Stimulated activated CD4-positive, alpha-beta T cell treated with anti-CD3 and anti-CD28 coated beads, Interleukin-12 subunit alpha, Interleukin-12 subunit beta, amount 100 ng/mL, for 48 hours (primary cell): ENCODE measurements at places on chromosomes 2 and 18.

GRCh38 chr2:230913406-230914143 lies 11.5 kb downstream of the GPR55 start:
- no peak for DNase-seq

DNA sequence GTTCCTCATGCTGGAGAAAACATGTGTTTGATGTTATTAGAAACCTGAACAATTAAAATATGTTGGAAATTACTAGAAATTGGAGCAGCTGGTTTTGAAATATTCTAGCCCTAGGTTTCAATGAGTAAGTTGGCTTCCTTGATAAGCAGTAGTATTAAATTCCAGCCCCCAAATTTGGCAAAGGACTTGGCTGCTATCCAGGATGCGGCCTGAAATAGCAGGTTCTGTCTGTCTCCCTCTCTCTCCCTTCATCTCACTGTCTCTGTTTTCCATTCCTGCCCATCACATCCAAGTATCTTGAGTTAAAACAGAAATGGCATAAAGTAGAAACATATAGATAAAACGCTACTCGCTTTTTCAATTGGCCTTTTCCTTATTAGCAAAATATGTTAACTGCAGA lies 20.9 kb upstream of the GPR45 start:
- no peak for DNase-seq

GRCh38 chr2:200171731-200172482 lies 134.6 kb upstream of the SPATS2L start:
- no peak for DNase-seq

- no peak for DNase-seq
Measured at GRCh38 chr2:88016960-88017779, 823 bp upstream of the RNU2-63P start.

DNA sequence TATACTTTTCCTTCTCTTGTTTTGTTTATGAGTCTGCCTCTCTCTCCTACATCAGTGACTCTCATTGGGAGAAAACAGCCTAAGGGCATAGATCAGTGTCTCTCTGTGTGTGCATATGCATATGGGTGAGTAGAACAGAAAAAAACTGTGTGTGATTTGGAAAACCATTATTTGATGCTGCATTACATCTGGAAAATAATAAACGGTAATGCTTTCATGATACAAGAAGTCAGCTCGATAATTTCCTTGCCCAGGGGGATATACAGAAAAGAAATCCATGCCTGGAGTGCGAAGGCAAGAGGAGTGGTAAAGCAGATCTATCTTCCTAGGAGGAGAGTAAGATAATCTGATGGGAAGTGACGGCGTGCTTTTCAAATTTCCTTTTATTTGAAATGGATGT lies 221.5 kb upstream of the LYPD1 start:
- DNase-seq = no peak

DNA sequence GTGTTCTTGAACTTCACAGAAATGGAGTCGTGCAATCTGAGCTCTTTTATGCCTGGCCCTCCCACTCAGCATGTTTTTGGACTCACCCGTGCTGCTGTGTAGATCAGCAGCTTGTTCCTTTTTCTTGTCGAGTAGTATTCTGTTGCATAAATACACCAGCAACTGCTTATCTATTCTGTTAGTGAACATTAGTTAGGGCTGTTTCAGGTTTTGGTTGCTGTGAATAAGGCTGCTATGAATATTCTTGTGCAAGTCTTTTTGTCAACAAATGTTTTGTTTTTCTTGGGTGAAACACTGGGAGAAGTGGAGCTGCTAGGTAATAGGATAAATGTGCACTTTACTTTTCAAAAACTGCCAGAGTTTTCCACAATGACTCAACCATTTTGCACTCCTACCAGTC lies 15.3 kb upstream of the CIDEA start:
- DNase-seq = no peak

DNA sequence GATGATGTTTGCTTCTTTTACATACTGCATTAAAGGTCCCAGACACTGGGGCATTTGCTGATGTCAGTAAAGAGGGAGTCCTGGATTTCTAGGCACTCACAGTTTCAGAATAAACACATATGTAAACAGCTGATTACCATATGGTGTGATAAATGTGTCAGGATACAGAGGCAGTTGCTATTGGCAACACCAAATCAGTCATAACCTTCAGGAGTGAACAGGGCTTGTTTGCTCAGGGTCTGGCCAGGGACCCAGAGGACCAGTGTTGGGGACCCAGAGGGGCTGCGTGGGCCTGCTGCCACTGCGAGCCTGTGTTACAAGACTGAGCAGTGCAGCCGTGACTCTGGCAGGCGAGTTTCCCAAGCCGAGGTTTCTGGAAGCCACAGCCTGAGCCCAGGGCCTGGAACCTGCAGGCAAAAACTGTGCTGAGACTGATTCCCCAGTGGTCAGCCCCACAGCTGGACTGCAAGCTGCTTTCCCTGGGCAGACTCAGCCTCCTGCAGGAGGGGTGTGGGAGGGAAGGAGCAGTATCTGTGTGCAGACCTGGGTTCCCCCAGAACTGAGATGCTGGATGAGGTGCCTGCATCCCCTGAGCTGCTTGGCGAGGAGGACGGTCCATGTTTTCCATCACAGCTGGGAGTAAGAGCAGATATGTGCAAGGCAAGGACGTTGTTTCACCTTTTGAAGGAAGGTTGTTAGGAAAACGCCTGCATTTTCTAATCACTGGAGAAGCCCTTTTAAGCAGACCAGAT lies 23.6 kb downstream of the ASAP2 start:
- no peak for DNase-seq

- no peak for DNase-seq
Measured at GRCh38 chr2:232458051-232458660, 2.2 kb downstream of the ALPI start.

- no peak for DNase-seq
Measured at GRCh38 chr2:70956141-70956540, 20.4 kb downstream of the ATP6V1B1 start.

GRCh38 chr18:23521907-23522306 lies 18.6 kb downstream of the RMC1 start:
- DNase-seq = no peak

GRCh38 chr2:102892698-102893310 lies 131.0 kb downstream of the TMEM182 start:
- no peak for DNase-seq

DNA sequence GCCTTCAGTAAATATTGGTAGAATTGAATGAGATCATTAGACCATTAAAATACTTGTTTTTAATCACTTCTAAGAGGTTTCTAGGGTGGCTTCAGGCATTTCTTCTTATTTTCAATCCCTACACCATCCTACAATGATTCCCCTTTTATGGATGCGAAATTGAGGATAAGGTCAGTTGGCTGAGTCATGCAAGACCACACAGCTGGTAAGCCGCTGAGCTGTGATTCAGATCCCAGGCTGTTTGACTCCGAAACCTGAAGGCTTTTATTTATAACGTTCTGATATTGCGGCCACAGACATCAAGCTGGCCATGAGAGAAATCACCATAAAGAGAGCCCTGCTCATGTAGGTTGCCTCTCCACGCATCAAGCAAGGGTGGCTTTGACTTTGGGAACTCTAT lies 133.4 kb downstream of the VAPA start:
- no peak for DNase-seq

DNA sequence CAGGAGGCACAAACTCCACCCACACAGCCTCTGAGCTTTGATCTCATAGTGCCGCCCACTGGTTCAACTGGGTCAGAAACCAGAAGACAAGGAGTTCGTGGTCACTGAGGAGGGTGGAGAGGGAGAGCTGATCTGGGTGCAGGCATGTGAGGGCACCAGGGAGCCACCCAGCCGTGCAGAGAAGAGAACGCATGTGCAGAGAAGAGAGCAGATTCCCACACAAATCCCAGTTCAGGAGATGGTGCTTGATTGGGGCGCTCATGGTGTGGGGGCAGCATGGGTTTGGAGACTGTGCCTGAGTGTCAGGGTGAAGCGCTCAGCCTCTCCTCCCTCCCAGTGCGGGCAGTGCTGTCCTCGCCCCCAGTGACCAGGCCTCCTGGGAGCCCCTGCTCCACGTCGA lies 375.2 kb upstream of the MYT1L start:
- DNase-seq = no peak

- no peak for DNase-seq
Measured at GRCh38 chr2:236499691-236500578, 69.7 kb upstream of the ACKR3 start.

GRCh38 chr18:31954349-31954748 lies 11.4 kb upstream of the TRAPPC8 start:
- DNase-seq = no peak

- DNase-seq = no peak
Measured at GRCh38 chr18:47172476-47172875, 3.7 kb downstream of the IER3IP1 start.

DNA sequence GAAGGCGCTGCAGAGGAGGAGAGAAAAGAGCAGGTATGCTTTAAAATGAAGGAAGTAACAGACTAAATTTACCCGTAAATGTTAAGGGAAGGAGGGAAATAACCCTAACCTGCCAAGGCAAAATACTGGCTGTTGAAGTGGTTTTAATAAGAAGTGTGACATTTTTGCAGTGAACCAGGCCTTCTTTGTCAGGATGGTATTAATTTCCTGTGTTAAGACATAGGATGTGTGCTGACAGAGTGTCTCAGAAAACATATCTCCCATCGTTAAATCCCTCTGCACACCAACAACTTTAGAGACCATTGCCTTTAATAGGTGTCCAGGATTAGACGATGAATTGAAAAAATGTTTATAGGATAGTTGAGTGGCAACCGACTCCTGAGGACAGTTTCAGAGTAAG lies 9.9 kb downstream of the TTC39C start:
- DNase-seq = no peak

- no peak for DNase-seq
Measured at GRCh38 chr2:150339282-150339681, 148.2 kb downstream of the RND3 start.

DNA sequence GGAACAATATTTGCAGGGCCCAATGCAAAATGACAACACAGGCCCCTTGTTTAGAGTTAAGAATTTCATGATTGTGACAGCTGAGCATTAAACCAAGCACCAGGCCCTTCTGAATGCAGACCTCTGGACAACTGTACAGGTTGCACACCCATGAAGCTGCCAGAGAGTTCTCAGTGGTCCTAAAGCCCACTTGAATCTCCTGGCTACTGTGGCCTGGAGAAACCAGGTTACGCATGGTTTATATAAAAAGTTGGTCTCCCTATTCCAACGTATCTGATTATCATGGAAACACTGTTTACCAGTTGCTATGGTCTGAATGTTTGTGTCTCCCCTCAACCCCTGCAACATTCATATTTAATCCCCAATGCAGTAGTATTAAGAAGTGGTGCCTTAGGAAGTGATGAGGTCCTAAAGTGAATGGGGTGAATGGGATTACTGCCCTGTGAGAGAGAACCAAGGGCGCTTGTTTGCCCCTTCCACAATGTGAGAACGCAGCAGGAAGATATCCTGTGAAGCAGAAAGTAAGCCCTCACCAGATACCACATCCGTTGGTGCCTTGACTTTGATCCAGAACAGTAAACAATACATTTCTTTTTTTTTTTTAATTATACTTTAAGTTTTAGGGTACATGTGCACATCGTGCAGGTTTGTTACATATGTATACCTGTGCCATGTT lies 48.0 kb upstream of the ANXA4 start:
- DNase-seq = no peak

DNA sequence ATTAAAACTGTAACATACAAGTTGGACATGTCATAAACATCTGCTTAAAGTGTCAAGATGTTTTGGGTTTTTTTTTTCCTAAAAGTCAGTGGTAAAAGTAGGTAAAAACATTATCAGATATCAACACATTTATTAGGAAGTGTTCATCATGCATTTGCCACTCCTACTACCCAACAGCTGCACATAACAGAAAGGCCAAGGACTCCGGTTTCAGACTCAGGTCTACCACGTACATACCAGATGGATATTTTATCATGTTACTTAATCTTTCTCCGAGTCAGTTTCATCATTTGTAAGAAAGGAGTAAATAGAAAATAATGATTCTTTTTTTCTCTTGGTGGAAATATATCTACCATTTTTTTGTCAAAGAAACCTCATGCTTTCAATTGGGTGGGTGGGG lies 192.3 kb downstream of the UBE2E3 start:
- DNase-seq = no peak

DNA sequence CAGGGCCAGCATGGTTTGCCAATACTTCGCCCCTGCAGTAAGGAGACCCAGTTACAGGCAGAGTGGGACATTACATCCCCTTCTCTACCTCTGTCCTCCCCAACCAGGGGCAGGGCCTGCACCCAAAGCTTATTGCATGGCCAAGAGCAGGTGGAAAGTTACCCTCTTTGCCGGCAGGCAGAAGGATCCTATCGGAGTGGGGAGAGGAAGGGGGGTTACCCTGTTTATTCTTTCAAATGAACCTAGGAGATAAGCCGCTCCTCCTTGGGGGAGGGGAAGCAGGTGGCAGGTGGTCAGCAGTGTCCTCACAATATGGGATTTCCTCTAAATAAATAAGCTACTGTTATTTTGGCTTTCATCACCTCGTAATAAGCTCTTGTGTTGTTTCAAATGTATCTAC lies 53.9 kb downstream of the SPATS2L start:
- no peak for DNase-seq

GRCh38 chr2:194090251-194090905 lies 1566.6 kb upstream of the SLC39A10 start:
- no peak for DNase-seq

GRCh38 chr2:62119311-62119974 lies 76.5 kb upstream of the B3GNT2 start:
- no peak for DNase-seq

DNA sequence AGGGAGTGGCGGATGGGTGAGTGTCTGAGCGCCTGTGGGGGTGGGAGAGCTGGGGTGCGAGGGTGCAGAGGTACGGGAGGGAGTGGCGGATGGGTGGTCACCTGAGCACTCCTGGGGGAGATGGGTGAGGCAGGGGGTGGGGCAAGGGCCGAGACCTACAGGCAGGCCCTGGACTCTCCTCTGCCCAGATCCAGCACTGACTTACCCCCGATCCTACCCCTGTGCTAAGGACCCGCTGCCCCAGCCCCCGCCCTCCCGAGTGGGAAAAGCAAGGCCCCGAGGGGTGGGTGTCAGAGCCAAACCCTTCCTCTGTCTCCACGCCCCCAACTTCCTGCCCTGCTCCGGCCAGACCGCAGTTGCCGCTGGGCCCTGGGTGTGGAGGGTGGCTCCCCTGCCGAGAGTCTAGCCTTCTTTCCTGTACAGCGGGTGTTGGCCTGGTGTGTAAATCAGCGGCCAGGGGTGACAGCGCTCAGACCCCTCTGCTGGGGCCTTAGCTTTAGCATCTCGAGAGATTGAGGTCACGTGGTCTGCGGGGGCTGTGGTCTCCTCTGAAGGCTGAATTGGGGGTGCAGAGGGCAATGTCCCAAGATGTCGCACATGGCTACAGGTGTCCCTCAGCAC lies 12.5 kb downstream of the BOK start:
- no peak for DNase-seq

DNA sequence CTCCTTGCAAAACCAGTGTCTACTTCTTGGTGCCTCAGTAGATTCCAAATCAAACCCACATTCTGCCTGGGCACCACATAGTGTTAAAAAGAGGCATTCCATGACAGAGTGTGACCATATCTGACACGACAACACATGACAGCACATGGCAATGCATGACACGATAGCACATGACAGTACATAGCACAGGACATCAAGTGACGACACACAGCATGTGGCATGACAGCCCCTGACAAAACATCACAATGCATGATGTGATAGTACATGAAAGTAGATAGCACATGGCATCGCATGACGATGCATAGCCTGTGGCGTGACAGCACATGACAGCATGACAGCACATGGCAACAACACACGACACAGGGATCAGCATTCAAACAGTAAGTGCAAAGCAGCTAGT lies 845.9 kb upstream of the SALL3 start:
- DNase-seq = no peak
